Activated T-cell treated with anti-CD3 and anti-CD28 coated beads for 24 hours (primary cell): ENCODE measurements at places on chromosomes 6 and 20.

DNA sequence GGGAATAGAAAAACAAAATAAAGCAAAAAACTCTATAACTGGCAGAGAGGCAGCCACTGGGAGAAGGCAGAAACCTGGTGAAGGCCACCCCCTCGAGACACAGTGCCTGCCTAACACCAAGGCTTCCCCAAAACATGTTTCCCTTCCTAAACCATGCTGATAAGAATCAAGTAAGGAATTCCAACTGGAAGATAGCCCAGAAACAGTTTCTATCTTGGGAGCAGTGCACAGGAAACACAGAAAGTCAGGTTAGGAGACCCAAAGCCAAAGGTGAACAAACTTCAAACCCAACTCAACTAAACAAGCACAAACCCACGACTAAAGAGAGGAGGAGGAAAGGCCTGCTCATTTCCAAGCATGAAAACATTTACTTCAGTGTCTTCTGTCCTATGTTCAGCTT lies 433.7 kb upstream of the RGS17 start:
- no peak for DNase-seq

- no peak for DNase-seq
Measured at GRCh38 chr20:47551222-47551621, 49.5 kb downstream of the NCOA3 start.

- no peak for DNase-seq
Measured at GRCh38 chr6:169909113-169909512, 157.7 kb downstream of the ERMARD start.

DNA sequence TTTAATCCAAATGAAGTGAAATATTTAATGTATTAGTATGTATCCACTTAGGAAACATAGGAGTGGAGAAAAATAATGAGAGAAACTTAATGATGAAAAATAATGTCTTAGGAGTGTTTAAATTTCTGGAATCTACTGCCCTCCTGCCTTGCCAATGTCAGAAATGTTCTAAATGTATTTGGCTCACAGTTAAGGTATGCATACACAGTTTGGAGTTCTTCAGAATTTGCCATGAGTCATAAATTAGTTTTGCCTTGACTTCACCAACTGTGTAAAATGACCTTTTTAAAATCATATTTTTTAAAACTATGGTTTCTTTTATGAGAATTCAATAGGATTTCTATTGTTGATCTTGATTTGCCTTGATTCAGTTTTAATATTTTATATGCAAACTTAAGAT lies 191.7 kb upstream of the HSF2 start:
- DNase-seq: no peak

DNA sequence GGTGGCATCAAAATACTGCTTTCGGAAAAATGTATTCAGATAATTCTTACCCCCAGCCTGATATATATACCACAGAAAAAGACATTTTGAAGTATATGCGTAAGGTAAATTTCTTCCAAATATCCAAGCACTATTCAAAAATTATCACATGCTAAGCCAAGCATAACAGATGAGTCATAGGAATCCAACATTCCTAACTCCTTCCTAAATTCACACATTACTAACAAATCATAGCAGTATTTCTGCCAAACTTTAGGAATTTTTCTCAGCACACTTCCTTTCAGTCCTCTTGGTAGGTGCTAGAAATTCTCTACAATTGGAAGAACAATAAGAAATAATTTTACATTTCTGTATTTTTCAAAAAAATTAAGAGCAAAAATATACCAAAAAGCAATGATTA lies 417.5 kb downstream of the EYS start:
- no peak for DNase-seq

GRCh38 chr6:121890307-121890910 lies 455.0 kb downstream of the GJA1 start:
- no peak for DNase-seq

GRCh38 chr6:4961322-4962168 lies 42.3 kb downstream of the RPP40 start:
- DNase-seq: no peak

DNA sequence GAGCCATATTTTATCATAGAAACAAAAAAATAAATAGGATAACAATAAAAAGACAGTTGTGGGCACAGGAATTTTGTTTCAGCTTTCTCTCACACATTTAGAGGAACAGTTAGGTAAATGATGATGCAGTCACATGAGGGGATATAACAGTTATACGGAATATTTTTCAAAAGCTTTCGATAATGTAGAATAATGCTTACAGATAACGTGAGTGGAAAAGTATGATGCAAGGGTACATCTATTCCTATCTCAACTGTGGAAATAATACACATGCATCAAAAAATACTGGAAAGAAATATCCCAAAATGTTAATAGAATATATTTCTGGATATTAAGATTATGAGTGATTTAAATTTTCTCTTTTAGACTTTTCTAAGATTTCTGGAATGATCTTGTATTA lies 114.0 kb downstream of the AFG1L start:
- no peak for DNase-seq

- no peak for DNase-seq
Measured at GRCh38 chr6:115729036-115729435, 331.7 kb downstream of the FRK start.

DNA sequence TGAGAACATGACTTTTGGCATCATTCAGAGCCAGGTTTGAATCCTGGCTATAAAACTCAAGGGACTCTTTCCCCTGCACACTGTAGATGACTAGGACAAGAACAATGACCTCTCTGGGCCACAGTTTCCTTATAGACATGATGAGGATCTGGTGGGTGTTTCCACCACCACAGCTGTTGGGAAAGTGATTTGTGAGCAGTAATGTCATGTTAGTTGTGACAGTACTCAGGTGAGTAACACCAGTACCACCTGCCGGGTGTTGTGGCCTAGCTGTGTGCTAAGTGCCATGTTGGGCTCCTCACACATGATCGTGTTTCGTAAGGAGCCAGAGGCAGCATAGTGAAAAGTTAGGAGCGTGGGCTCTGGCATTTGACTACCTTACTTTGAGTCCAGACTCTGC lies 24.1 kb downstream of the HM13 start:
- no peak for DNase-seq

DNA sequence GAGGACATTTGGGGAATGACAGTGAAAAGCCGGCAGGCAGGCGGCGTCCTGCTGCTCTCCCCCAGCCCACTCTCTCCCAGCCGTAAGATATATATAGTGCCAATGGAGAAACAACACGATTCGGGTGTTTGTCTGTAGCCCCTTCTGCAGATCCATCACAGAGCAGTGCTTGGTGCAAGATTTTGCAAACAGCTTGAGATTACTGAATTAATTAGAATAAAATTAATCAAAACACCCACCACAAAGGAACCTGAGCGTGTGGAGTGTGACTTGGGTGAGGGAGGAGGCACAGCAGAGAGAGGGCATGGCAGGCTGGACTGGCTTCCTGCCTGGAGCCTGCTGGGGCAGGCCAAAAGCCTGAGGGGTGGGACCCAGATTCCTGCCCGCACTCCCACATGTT lies 28.8 kb upstream of the CCDC167 start:
- no peak for DNase-seq

DNA sequence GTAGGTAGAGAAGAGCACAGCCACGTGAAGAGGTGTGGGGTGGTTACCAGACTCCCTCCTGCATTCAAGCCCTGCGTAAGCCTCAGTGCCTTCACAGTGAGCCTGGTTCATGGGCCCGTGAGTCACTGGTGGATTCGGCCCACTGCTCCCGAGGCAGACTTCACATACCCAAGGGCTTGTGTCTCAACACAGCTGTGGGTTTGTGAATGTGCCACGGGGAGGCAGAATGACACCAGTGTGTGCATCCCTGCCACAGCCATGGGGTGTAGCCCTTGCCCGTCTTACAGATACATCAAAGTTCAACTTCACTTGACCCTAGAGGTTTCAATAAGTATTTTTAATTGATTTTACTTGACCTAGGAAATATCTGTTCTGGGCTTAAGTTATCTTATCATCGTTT lies 108.5 kb downstream of the MAP3K4 start:
- DNase-seq: no peak

DNA sequence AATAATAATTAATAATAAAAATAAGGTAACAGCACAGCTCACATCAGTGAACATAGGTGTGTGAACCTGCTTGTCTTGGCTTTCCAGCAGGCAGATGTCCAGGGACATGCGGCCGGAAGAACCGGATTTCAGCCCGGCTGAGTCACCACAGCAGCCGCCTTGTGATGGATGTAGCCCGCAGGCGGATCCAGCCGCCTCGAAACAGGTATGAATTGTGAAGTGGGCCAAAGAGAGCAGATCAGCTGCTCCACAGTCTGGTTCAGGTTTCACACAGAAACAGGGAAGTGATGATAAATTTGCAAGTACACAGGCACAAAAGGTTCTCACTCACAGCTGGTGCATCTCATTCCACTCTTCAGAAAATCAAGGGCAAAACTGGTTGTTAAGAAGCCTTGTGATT lies 55.1 kb downstream of the ID4 start:
- no peak for DNase-seq
